ENCODE measurements at places on chromosomes 2 and 18.

DNA sequence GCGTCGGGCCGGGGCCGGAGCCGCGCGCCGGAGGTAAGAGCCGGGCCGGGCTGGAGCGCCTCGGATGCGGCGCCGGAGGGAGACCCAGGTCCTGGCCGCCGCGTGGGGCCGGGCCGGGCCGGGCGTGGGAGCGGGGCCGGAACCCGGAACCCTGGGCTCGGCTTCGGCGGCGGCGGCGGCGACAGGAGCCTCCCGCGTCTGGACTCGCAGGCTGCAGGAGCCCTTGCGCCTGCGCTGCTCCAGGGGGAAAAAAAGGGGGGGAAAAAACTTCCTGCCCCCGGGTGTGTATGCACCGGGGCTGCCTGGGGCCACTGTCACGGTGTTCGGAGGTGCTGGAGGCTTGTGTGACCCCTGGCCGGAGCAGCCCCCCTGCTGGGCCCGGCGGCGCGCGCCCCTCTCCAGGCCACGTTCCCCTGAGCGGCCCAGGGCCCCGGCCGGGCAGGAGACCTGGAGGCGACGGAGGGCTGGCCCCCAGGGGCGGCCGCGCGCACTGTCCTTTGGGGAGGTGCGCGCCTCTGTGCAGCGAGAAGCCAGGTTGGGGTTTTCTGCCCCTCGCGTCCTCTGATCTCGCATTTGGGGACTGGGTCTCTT is 864 bp downstream of the KLHL29 start:
- DNase-seq: peak; percentile 25

DNA sequence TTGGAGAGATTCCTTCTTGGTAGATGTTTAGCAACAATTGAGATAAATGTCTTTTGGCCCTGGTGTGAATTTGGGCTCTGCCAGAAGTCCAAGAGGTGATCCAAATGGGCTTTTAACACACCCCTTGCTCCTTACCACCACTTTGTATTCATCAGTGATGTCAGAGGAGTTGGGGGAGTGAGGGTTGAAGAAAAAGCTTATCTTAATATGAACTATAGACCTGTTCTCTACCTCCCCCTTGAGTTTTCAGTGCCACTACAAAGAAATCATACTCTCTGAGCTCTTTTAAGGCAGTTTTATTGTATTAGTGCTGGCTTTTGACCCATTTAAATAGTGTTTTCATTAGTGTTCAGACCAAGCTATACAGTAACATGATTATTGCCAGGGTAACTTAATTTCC is 229.1 kb downstream of the PHLPP1 start:
- DNase-seq: no peak

DNA sequence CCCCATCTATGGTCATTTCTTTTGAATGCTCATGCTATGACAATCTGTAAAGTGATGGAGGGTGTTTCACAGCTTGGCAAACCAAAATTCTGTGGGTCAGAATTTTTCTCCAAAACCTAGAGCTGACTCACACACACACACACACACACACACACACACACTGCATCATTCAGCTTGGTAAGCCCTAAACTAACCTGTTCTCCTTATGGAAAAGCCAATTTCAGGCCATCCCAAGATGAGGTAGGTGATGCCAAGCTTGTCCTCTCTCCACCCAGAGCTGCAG is 45.0 kb upstream of the NRP2 start:
- DNase-seq: no peak

GRCh38 chr2:85288244-85288725 is 39.5 kb downstream of the TGOLN2 start:
- no peak for DNase-seq

DNA sequence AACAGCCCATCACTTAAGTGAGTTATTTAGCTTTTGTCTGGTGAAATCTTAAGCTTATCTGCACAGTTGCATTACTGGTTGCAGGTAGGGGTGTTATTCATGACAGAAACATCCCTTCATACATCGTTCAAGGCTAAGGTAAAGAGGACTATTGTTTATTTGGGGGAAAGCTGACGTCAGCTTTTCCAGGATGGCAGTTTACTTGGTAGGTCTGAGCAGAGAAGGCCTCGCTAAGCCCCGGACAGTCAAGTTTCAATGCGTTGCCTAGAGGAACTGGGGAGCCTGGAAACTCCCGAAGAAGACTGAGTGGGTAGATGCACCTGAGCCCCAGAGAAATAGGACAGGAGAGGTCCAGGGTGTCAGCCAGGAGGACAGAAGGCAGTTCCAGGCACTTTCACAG is 2.2 kb downstream of the RNU4ATAC start:
- no peak for DNase-seq

DNA sequence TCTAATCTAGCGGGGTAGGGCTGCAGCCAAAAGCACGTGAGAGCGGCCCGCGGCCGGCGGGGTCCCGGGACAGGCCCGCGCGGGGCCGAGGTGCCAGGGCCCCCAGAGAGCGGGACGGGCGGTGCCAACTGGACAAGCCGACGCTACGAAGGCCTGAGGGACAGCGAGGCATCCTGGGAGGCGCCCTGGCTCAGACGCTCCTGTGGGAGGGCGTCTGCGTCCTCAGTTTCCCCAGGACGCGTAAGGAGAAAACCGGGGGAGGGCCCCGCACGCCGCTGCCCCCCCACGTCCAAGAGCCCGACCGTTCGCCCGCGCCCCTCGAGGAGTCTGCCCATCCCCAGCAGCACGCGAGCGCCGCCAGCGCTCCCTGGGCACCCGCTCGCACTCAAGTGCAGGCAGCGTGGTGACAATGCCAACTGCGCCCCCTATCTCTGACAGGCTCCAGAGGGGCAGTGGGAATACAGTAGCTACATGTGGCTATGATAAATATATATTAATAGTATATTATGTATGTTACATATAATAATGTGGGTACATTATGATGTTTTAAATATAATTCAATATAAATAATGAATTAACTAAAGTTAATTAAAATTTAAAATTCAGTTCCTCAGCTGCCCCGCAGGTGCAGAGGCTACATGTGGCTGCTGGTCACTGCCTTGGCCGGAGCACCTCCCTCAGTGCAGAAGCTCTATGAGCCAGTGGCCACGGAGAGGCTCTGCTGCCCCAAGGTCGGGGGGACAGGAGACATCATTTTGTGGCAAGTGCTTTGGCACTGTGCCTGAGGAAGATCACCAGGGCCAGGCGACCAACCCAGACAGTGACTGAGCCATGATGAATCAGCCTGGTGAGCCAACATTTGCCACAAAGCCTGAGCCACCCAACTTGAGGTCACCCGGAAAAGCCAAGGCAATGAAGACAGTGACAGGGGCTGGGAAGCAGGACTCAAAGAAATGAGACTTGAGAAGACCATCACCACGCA is 5.5 kb upstream of the SFT2D3 start:
- peak; percentile 58 for DNase-seq

- DNase-seq: no peak
Observed at GRCh38 chr2:99637159-99637697, 147.4 kb upstream of the REV1 start.

DNA sequence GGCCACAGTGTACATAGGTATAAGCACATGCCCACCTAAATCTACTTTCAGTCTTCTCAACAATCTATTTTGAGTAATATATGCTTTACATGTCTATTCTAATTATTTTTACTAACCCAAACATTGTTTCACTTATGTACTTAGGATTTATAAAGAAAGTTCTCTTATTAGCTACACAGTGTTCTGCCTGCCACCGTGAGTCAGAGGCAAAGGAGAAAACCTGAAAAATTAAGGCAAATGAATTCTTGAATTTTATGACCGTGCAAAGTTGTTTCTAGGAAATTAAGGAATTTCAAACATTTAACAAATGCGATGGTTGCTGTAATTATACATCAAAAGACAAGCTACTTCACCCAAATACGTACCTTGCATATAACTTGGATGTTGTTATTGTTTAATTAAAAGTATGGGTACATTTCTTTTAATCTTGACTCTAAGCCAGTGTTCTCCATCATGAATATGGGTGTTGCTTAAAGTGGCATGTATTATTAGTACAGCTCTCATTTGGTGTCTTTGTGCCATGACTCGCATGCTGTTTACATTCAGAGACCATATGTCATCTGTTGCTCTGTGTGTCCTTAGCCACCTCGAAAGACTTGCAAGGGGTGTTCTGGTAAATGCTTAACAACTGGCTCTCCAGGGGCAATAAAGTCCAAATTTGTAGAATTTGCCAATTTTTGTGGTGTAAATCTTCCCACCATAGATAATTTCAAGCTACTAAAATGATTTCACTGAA is 154.3 kb upstream of the FN1 start:
- DNase-seq: no peak

- no peak for DNase-seq
Observed at GRCh38 chr2:212294816-212295215, 243.8 kb downstream of the ERBB4 start.

GRCh38 chr2:224059178-224059577 is 20.1 kb upstream of the SERPINE2 start:
- no peak for DNase-seq

- no peak for DNase-seq
Observed at GRCh38 chr18:50662177-50662576, 102.3 kb downstream of the MAPK4 start.

DNA sequence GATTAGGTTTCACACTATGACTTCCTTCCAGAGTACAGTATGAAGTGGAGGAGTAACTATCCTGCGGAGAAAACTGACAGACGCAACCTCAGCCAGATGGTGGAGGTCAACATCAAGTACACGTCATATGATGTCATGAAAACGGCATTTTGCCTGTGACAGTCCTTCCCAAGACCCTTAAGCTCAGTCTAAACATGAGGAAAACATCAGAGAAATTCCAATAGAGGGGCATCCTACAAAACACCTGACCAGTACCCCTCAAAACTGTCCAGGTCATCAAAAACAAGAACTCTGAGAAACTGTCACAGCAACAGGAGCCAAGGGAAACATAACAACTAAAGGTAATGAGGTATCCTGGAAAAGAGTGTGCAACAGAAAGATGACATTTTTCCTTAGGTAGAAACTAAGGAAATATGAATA is 1.7 kb downstream of the RNU4ATAC start:
- no peak for DNase-seq

- no peak for DNase-seq
Observed at GRCh38 chr2:121483846-121484245, 46.8 kb upstream of the RNU4ATAC start.

- no peak for DNase-seq
Observed at GRCh38 chr2:38549851-38550250, 52.9 kb downstream of the HNRNPLL start.

GRCh38 chr2:51472783-51473182 is 440.9 kb upstream of the NRXN1 start:
- no peak for DNase-seq

- no peak for DNase-seq
Observed at GRCh38 chr18:57057890-57058289, 89.0 kb upstream of the BOD1L2 start.

- DNase-seq: no peak
Observed at GRCh38 chr2:175351512-175351911, 170.0 kb upstream of the ATP5MC3 start.

DNA sequence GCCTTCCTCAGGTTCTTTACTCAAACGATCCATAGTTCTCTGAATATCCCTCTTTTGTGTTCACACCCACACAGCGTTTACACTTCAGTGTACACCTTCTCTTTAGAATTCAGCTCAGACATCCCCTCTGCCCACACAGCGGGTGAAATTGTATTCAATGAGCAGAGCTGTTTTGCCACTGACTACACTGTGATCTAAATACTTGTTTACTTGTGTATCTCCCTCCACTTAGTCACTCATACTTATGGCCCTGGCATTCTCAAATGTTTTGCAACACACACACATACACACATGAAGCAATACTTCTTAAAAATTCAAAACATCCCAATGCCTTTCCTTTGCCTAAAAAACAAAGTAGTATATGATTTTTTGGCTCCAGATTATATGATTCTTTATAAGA is 297.1 kb downstream of the TMX3 start:
- DNase-seq: no peak

DNA sequence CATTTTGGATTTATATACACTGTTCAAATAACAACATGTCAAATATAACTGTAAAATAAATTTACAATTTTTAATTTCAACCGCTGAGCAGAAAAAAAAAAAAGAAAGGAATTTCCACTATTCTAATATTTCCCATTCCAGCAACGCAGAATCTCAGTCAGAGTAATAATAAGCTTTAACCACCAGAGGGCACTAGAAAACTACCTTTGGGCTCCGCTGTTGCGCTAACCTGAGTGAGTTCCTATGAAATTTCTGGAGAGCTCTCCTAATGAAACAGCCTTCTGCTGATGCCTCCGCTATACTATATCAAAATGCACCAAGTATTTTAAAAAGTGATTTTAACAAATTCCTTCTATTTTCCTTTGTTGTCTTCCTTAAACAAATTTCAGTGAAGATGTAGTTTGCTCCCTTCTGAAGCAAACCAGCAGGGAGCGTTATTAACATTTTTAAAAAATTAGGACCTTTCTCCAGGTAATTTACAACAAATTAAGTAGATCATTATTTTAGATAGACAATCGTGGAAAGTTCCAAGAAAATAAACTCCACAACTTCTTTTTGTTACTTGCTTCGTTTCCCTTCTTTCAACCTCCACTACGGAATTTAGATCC is 23.0 kb downstream of the ERMN start:
- peak; percentile 7 for DNase-seq

DNA sequence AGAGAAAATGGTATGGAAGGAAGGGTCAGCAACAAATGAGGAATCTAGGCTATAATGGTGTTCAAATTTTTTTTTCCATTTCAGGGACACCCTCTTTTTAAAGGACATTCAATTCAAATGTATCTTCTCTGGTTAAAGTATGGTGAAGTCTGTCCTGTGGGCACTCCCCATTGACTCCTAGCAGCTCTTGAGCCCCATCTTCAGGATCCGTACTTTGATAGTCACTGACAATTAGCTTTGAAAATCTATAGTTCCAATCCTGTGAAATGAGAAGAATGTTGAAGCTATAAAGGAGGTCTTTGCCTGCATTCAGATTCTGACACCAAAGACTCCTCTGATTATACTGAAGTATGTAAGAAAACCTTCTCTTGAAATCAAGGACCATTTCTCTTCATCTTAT is 43.3 kb downstream of the KCNH7 start:
- no peak for DNase-seq

GRCh38 chr18:77323640-77324299 is 74.1 kb downstream of the GALR1 start:
- DNase-seq: no peak

DNA sequence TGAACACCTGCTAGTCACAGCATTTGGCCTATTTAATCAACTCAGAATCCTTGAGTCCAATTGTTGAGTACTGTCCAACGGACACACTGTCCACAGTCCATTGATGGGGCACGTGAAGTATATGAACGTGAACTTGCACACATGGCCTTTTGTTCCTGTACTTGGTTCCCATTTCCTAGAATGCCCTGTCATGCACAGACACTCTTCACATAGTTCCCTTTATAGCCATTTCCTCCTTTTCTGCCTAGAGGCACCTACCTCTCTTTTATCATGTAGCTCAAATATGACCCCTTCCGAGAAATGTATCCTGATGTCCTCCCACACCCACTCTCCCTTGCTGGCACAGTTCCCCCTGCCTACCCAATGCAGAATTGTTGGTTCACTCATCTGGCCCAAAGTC is 8.7 kb upstream of the CRYGA start:
- DNase-seq: no peak

DNA sequence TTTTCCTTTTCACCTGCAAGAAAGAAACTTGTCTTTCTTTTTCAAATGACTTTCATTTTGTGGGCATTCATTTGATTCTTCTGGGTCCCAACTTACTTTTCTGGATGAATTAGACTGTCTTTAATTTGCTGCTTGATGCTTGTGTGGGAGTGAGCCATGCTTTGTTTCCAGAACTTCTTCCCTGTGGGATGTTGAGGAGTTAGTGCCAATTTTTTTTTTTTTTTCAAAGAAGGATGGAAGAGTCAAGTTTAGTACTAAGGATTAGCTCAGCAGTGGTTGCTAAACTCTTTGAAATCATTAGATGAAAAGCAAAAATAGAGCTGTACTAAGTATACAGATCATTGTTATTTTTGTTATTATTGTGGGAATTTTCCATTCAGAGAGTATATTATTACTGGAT is 17.2 kb upstream of the KCTD1 start:
- no peak for DNase-seq

GRCh38 chr2:222270396-222270795 is 28.4 kb downstream of the PAX3 start:
- no peak for DNase-seq
